ENCODE measurements at places on chromosomes 5 and 9.
A peak's percentile ranks its signal among the peaks of the same experiment; 100 is the strongest.

DNA sequence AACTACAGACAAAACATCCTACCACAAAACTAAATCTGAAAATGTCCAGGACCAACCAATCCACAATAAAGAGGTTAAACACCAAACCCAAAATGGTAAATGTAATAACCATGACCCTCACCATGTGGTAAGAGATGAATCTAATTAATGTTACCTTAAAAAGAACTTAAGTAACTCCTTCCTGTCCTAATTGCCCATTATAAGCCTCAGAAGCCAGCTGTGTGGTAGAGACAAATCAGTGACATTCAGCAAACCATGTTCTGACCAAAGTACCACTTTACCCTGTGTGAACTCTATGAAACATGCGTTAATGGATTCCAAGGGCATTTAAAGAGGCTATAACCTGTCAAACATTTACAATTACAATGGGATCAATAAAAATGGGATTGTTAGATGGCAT, 25.0 kb downstream of the LPAR1 start:
- H3K4me3 ChIP-seq: no peak overlapping the region
- no peak for DNase-seq
- no peaks in the 10 kb centered on the region for H3K36me3 ChIP-seq

GRCh38 chr5:111454776-111455175, 57.6 kb downstream of the STARD4 start:
- H3K27me3 ChIP-seq: no peaks in the 10 kb centered on the region
- no peaks in the 10 kb centered on the region for H3K36me3 ChIP-seq
- DNase-seq: no peak
- no peak overlapping the region for H3K4me3 ChIP-seq

DNA sequence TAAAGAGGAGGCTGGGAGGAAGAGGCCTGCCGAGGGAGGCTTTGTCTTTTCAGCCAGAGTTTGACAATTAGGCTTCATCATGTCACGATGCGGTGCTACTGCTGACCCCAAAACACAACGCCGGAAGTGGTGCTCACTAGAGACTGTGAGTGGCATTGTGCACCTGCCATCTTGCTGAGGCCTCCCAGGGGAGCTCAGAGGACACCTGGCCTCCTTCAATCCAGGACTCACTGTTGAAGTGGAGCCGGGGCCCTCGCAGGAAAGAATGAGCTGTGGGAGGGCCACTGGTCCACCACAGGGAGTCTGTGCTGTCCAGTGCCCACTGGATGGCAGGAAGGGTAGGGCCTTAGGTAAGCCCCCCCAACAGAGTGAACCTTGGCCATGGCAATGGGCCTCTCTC, 12.7 kb upstream of the SLC25A48 start:
- H3K27me3 ChIP-seq: no peaks in the 10 kb centered on the region
- no peaks in the 10 kb centered on the region for H3K4me1 ChIP-seq
- DNase-seq: no peak
- H3K27ac ChIP-seq: no peak overlapping the region
- H3K36me3 ChIP-seq: no peaks in the 10 kb centered on the region

DNA sequence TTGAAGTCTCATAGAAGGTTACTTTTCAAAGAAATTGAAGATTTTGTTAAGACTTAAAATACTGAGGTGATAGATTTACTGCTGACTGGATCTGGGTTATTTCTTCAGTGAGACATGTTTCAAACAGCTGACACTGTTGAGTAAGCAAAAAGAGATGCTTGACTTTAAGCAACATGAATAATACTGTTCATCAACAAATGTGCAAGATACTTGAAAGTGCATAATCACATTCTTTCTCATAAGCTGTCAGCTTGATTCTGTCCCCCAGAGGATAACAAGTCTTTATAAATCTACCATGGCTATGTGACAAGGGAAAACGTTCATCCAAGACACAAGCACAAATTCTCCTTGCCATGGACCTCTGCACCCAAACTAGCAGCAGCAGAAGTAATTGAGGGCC, 260.1 kb upstream of the CDH18 start:
- no peaks in the 10 kb centered on the region for H3K27me3 ChIP-seq
- no peaks in the 10 kb centered on the region for H3K36me3 ChIP-seq
- no peaks in the 10 kb centered on the region for H3K4me1 ChIP-seq
- DNase-seq: no peak
- H3K4me3 ChIP-seq: no peak overlapping the region

DNA sequence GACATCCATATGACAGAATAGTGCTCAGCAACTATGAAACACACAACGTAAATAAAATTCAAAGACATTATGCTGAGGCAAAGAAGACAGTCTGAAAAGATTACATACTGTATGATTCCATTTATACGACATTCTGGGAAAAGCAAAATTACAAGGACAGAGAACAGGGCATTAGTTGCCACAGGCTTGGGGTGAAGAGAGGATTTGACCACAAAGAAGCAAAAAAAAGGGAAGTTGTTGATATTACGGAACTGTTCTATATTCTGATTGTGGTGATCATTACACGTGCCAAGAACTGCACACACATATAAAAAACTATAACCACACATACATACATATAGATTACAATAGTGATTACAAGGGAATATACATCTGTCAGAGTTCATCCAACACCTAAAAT, 24.1 kb downstream of the CDK5RAP2 start:
- H3K4me3 ChIP-seq: no peak overlapping the region
- no peaks in the 10 kb centered on the region for H3K27me3 ChIP-seq
- H3K36me3 ChIP-seq: no peaks in the 10 kb centered on the region
- H3K4me1 ChIP-seq: no peaks in the 10 kb centered on the region

DNA sequence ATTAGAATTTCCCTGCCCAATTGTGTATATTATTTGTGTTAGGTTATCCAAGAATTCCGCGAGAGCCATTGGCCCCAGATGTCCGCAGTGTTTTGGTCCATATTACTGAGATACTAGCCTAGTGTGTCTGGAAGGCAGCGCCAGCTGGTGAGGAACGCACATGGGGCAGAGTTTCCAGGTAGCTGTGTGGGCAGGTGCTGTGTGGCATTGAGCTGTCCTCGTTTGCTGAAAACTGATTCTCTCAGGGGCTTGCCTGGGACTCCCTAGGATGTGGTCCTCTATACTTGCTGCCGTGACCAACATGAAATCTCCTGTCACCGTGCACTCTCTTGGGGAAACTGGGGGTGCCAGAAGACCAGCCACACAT, 288.7 kb downstream of the FANCC start:
- H3K36me3 ChIP-seq: no peaks in the 10 kb centered on the region
- no peak overlapping the region for H3K4me3 ChIP-seq
- peaks cover 98% of the 10 kb centered on the region for H3K4me1 ChIP-seq
- peak overlapping the region; percentile 15 for H3K27ac ChIP-seq
- H3K27me3 ChIP-seq: no peaks in the 10 kb centered on the region
- DNase-seq: no peak

GRCh38 chr5:12017007-12017406, 112.8 kb upstream of the CTNND2 start:
- no peak for DNase-seq
- no peak overlapping the region for H3K4me3 ChIP-seq
- no peaks in the 10 kb centered on the region for H3K4me1 ChIP-seq
- no peak overlapping the region for H3K27ac ChIP-seq

- no peak overlapping the region for H3K27ac ChIP-seq
- H3K36me3 ChIP-seq: no peaks in the 10 kb centered on the region
- H3K4me3 ChIP-seq: no peak overlapping the region
These were observed 307.5 kb downstream of the DOCK8 start for GRCh38 chr9:522190-522589.

- H3K27me3 ChIP-seq: no peaks in the 10 kb centered on the region
- no peaks in the 10 kb centered on the region for H3K36me3 ChIP-seq
These were observed 103.1 kb downstream of the ATG10 start for GRCh38 chr5:82074950-82075349.

GRCh38 chr5:98602534-98603112, 170.8 kb upstream of the RGMB start:
- H3K27ac ChIP-seq: no peak overlapping the region
- no peaks in the 10 kb centered on the region for H3K27me3 ChIP-seq
- H3K4me3 ChIP-seq: no peak overlapping the region
- H3K4me1 ChIP-seq: no peaks in the 10 kb centered on the region
- H3K36me3 ChIP-seq: no peaks in the 10 kb centered on the region
- no peak for DNase-seq

DNA sequence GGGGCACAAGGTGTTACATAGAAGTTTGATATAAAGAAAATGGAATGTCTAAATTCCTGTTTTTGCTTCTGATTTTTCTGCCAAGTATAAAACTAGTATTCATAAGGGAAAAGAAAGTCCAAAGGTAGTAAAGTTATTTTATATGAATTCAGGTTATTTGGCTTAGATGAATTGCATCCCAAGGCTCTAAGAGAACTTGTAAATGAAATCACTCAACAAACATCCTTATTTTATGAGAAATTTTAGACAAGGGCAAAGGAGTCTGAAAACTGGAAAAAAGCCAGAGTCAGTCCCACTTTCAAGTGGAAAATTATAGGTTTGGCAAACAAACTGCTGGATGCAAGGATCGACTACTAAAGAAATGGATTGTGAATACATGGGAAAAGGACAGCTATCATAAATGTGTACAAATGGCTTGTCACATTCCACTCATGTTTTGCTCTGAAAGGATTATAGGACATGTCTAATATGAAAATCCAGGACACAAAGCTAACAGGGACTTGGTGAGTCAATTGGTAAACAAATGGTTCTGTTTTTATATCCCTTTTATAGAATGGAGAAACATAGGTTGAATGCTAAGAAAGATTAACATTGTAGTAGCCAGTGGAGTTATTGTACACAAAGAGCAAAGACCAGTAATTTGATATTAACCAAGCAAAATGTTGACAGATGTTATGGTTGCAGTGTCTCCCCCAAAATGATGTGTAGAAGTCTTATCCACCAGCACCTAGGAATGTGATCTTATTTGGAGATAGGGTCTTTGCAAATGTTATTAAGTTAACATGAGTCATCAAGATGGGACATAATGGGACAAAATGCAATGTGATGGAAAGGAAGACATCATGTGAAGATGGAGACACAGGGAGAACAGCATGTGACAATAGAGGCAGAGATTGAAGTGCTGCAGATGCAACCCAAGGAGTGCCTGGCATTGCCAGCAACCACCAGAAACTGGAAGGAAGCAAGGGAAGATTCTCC, 495.7 kb downstream of the TLE1 start:
- no peak overlapping the region for H3K4me3 ChIP-seq
- H3K27ac ChIP-seq: no peak overlapping the region
- no peak for DNase-seq
- no peaks in the 10 kb centered on the region for H3K4me1 ChIP-seq

- no peaks in the 10 kb centered on the region for H3K27me3 ChIP-seq
- no peaks in the 10 kb centered on the region for H3K36me3 ChIP-seq
- no peaks in the 10 kb centered on the region for H3K4me1 ChIP-seq
- no peak overlapping the region for H3K4me3 ChIP-seq
These were observed 166.8 kb downstream of the YIPF5 start for GRCh38 chr5:144003636-144004035.

GRCh38 chr9:121331992-121332685, 37.9 kb downstream of the STOM start:
- H3K36me3 ChIP-seq: peaks cover 93% of the 10 kb centered on the region
- peak overlapping the region; percentile 50 for H3K27ac ChIP-seq
- peaks cover 39% of the 10 kb centered on the region for H3K4me1 ChIP-seq
- H3K27me3 ChIP-seq: no peaks in the 10 kb centered on the region
- no peak for DNase-seq

DNA sequence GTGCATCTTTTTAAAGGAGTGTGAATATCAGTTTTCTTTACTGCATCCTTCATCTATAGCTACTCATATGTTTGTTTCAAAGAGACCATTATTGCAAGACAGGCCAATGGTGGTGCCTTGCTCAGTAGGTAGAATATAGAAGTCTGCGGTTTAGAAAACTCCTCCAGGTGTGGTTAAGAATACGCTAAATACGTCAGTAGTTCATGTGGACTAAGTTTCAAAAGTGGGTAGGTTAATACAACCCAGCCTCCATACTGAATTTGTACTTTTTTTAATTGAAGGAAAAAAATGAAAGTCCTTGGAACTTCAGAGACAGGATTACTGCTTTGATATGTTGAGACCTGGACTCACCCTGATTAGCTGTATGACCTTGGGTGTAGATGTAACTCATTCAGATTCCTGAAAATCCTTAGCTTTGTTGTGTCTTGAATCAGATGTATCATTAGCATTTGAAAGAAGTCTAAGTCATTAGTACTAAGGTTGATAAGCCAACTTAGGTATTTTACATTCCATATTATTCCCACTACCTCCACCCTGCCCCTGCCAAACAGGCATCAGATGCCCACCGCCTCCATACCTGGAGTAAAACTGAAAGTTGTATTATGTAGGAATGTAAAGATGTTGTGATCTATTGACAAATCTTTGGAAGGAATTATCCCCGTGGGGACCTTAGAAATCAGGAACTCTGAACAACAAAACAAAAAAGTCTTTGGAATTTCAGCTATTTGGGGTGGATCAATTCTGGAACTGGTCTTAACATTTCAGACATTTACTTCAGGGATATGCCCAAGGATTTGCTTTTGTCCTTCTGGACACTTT, 6.1 kb downstream of the BASP1 start:
- no peaks in the 10 kb centered on the region for H3K36me3 ChIP-seq
- no peak overlapping the region for H3K4me3 ChIP-seq
- DNase-seq: no peak
- no peak overlapping the region for H3K27ac ChIP-seq
- no peaks in the 10 kb centered on the region for H3K27me3 ChIP-seq
- peaks cover 4% of the 10 kb centered on the region for H3K4me1 ChIP-seq

DNA sequence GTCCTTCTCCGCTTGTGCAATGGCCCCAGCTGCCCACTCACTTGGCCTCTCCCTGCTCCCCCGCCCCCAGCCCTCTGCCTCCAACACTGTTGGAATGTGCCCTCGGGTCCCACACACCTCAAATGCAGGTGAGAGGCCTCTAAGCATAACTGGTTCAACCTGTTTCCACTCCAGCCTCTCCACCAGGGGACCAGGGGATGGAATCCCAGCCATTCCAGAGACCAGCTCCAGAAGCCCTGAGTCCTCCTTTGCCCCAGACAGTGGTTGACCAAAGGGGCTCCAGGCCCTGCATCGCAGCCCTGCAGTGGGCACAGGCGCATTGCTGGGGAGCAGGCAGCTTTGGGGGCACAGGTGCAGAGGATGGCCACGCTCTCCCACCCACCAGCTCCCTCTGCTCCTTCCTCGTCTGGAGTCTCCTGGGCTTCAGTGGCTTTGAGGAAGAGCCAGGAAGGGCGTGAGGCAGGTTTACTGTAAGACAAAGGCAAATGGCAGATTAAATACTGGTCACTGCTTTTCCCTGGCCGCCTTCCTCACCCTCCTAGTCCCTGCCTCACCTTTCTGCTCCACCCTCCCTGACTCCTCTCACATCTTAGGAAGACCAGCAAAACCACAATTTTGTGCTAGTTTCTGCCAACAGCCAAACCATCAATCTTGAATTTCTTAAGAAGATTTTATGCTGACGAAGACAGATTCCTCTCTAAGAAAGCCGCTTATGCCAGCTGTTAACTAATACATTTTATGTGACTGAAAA, 29.1 kb upstream of the IRX2 start:
- no peaks in the 10 kb centered on the region for H3K36me3 ChIP-seq
- H3K4me1 ChIP-seq: no peaks in the 10 kb centered on the region
- no peak overlapping the region for H3K27ac ChIP-seq
- H3K4me3 ChIP-seq: no peak overlapping the region

DNA sequence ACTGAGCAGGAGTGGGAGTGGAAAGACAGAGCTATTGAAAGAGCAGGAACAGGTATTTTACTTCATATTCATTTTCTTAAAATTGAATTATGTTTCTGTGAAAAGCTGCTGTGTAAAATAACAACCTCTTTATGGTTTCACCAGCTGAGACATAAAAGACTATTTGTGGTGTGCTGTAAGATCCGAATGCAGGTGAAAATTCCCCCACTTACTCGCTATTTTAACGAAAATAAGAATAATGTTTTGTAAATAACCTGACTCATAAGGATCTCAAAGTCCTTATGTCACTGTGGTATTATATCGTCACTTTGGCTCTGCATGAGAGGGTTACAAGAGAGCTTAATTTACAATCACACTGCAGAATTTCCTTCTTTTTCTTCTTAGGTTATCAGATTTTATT, 65.3 kb upstream of the NFIB start:
- no peak overlapping the region for H3K4me3 ChIP-seq
- no peak for DNase-seq
- H3K27me3 ChIP-seq: no peaks in the 10 kb centered on the region
- no peaks in the 10 kb centered on the region for H3K36me3 ChIP-seq
